ENCODE measurements at places on chromosomes 4 and X.

DNA sequence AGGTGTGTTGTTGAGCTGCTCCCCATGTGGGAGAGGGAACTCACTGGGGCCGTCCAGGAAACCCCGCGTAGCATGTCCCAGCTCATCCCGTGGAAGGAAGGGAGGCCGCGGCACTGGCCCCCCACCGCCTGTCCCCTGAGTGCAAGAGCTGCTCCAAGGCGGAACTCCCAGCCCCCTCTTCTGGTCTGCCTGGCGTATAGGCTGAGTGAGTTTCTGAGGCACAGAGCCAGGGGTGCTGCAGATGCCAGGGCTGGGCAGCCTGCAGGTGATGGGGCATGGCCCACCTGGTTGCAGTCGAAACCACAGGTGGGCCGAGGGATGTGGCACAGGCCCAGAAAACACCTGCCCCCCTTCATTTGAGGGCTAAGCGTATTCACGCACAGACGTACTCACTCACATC, 49.6 kb downstream of the ABLIM2 start:
- no peak for DNase-seq

- DNase-seq, result no peak
Observed at GRCh38 chr4:76301068-76301774, 5.3 kb upstream of the STBD1 start.

- no peak for DNase-seq
Observed at GRCh38 chrX:119775517-119776238, 15.8 kb downstream of the RPL39 start.

DNA sequence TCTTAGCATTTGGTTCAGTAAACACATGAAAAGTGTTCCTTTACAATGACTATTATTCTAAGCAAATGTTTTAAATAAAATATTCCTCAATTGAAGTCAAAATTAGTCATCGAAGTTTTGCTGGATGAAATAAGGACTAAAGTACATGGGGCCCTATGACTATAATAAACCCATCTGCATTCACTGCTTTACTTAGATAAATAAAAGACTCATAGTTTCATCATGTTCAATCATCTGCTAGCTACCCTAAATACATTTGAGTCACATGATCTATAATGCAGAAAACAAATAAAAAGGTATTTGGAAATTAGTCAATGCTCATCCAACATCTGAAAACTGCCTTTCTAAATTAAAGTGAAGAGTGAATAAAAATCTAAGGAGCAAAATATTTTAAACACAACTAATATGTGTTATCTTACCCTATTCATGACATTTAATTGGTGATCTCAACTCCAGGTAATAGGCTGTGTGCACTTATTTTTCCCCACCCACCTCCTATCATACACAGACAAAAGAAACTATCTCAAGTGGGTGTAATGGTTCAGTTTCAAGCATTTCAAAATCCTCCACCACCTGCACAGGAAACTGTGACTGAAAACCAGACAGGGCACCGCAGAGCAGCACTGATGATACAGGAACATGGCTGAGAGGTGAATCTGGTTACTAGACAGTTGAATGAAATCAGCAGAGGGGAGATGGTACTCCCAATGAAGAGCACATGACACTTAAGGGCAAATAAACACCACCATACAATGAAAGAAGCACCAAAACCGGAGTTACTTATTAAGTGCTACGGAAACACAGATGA, 78.6 kb downstream of the CAMK2D start:
- no peak for DNase-seq

DNA sequence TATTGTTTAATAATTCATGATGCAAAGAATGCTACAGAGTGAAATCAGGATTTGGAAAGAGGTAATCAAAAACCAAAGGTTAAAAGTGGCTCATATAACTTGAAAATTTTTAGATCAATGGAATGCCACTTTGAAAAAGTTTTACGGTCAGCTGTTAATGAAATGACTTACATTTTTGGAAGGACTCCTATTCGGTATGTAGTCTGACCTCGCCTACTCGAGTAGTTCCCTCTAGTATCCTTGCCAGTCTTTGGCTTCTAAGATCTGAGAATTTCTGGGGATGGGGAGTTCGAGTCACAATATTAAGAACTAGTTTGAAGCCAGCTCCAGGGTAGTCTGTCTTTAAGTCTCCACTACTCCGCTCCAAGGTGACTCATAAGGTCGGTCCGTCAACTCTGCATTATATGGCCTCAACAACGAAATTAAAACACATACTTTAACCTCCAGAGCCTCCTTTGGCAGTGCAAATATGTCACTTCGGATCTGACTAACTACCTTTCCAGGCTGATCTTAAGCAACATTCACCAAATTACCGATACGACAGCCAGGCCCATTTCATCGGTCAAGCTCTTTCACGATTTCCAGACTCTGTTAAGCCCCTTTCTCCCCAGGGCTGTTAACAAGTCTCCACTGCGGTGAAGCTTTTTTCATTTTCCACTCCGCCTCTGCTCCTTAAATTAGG, 733 bp upstream of the NAA15 start:
- peak; percentile 60 for DNase-seq

- DNase-seq, result no peak
Observed at GRCh38 chr4:26145212-26145611, 175.6 kb upstream of the RBPJ start.

DNA sequence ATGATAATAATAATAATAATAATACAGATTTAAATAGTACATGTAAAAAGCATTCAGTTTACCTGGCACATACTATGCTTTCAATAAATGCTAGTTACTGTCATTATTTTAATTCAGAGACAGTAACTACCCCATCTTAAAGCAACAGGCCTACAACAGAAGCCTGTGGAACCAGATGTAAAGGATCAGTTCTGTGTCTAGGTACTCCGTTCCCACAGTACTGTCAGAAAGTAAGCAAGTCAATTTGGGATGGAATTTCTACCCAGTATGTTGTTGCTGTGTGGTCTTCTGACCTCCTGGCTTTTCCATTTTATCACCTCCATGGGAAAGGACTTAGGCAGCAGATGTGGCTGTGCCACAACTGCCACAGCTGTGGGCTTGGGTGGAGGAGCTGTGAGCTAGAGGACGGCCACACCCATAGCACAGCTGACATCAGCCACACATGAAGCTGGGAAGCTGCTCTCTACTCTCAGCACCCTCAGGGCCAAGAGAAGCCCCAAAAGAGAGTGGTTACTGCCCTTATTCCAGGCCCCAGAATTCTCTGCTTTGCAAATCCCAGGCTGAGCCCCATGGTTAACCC, 102.8 kb downstream of the CBR4 start:
- no peak for DNase-seq

DNA sequence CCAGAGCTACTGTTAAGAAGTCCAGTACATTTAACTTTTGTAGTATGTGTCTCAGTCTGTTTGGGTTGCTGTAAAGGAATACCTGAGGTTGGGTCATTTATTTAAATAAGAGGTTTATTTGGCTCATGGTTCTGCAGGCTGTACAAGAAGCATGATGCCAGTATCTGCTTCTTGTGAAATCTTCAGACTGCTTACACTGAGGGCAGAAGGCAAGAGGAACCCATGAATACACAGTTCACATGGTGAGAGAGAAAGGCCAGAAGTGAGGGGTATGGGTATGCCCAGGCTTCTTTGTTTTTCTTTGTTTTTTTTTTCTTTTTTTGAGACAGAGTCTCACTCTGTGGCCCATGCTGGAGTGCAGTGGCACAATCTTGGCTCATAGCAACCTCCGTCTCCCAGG, 6.0 kb upstream of the CISD2 start:
- DNase-seq, result no peak

GRCh38 chrX:153927672-153927921, 1.5 kb upstream of the ARHGAP4 start:
- DNase-seq, result no peak

- DNase-seq, result no peak
Observed at GRCh38 chrX:9805956-9806355, 19.7 kb downstream of the SHROOM2 start.
